ENCODE measurements at places on chromosomes 13 and 19.

- DNase-seq = no peak
Measured at GRCh38 chr19:8306235-8307054, 1.7 kb downstream of the CD320 start.

DNA sequence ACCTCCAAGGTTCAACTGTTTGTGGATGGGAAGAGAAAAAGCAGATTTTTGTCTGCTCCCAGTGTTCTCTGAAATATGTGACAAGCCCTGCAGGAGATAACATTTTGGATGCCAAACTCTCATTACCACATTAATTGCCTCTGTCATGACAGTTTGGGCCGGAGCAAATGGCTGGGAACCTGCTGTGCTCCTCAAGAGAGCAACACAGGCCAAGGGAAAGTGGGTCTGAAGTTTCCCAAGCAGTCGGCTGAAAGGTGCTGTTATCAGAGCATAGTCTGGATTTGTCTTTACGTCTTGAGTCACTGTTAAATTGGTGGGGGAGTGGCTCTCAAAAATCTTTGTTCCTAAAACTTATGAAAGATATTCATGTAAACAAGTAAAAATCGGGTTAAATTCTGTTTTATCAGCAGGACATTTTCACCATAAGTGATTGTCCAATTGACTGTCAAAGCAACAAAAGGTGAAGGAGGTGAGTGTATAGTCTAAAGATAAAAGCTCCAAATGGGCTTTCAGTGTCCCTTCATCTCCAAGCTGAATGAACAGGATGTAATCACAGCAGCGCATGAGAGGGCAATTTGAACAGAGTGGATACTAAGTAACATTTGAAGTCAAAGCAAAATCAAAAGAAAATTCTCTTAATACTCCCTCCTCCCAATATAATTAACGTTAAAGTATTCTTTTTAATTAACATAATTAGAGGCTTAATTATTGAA, 844.8 kb downstream of the PCDH17 start:
- peak; percentile 23 for DNase-seq

DNA sequence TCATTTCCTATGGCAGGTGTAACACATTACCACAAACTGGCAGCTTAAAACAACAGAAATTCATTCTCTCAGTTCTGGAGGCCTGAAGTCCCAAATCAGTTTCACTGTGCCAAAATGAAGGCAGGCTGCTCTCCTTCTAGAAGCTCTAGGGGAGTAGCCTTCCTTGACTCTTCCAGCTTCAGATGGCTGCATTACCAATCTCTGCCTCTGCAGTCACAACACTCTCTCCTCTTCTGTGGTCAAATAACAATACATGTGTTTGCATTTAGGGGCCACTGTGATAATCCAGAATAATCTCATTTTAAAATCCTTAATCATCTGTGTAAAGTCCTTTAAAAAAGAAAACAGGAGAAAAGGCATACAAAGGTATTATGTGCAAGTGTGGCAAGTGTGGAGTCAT, 7.8 kb downstream of the DIAPH3 start:
- DNase-seq = no peak

DNA sequence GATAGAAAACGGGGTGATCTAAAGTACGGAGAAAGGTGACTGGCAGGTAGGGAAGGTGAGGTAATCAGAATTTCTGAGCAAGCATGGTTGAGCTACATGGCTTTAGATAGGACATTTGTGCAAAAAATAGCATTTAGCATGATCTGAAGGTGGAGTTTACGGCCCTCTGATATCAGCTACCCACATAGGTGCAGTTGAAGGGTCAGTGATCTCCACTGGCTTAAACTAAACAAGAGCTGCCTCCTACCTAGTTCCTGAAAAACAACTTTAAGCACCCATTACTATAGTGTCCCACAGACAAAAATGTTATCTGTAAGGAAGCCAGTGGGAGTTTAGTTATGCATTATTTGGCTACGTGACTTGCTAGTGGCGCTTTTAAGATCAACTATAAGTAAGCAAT, 1.2 kb upstream of the CASP14 start:
- DNase-seq = no peak

DNA sequence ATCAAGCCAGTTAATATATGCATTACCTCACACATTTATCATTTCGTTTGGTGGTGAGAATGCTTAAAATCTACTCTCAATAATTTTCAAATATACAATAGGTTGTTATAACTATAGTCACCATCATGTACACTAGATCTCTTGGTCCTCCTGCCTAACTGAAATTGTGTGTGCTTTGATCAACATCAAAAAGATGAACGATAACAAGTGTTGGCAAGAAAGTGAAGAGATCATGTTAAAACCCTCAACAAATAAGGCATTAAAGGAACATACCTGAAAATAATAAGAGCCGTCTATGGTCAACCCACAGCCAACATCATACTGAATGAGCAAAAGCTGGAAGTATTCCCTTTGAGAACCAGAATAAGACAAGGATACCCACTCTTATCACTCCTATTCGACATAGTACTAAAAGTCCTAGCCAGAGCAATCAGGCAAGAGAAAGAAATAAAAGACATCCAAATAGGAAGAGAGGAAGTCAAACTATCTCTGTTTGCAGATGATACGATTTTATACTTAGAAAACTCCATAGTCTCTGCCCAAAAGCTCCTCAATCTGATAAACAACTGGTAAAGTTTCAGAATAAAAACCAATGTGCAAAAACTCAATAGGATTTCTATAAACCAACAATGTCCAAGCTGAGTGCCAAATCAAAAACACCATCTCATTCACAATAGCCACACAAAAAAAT, 27.9 kb upstream of the OR10H1 start:
- no peak for DNase-seq

GRCh38 chr13:37212826-37213225, 107.4 kb upstream of the CSNK1A1L start:
- no peak for DNase-seq

- DNase-seq = no peak
Measured at GRCh38 chr19:31013384-31014020, 335.7 kb downstream of the TSHZ3 start.

- DNase-seq = no peak
Measured at GRCh38 chr19:38318660-38319059, 985 bp upstream of the KCNK6 start.

- DNase-seq = no peak
Measured at GRCh38 chr13:106010836-106011235, 524.6 kb downstream of the EFNB2 start.

DNA sequence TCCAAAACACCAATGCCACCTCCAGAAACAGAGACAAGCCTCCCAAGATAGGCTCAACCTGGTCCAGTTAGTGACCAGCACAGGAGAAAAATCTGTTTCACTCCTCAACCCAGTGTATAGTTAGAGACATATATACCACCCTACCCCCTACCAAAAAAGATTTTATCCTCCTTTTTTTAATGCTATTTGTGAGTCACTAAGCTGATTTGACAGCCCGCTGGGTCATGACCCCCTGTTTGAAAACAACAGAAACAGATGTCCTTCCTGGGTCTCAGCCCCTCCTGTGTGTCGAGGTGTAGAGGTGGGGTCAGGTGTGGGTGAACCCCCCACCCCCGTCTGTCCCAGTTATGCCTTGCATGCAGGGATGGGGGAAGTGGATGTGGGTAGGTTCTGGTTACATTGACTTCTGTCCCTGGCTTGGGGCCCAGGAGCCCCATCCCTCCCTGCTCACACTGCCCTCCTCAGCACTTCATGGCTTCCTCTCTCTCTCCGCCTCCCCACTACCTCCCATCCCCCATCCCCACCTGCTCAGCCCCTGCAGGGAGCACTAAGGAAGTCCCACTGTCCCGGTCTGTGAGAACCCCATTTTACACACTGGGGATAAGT, 14.0 kb upstream of the TOMM40 start:
- DNase-seq = no peak

DNA sequence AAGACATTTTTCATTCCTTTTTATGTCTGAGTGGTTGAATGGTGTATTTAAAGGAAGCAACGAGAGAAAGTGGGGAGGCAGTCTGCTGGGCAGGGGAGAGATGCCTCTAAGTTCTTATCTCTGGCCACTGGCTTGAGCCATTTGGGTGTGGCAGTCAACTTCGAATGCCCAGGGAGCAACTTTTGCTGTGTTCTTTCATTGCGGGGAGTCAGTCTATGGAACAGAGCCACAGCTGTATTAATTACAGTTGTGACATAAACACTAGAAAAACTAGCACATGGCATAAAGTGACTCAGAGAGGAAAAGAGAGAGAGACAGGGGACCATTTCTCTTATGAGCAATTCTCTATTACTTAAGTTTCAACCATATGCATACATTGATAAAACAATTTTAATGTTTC, 40.4 kb upstream of the PDCD5 start:
- no peak for DNase-seq

DNA sequence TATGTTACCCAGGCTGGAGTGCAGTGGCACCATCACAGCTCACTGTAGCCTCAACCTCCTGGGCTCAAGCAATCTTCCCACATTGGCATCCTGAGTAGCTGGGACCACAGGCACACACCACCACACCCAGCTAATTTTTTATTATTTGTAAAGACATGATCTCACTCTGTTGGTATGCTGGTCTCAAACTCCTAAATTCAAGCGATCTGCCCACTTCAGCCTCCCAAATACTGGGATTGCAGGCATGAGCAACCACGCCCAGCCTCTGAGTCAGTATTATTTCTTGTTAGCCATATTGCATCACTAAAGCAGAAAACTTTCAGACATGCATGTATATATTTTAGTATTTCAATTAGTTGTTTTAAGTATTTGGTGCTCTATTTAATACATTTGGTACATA, 376.4 kb downstream of the GPC6 start:
- no peak for DNase-seq

DNA sequence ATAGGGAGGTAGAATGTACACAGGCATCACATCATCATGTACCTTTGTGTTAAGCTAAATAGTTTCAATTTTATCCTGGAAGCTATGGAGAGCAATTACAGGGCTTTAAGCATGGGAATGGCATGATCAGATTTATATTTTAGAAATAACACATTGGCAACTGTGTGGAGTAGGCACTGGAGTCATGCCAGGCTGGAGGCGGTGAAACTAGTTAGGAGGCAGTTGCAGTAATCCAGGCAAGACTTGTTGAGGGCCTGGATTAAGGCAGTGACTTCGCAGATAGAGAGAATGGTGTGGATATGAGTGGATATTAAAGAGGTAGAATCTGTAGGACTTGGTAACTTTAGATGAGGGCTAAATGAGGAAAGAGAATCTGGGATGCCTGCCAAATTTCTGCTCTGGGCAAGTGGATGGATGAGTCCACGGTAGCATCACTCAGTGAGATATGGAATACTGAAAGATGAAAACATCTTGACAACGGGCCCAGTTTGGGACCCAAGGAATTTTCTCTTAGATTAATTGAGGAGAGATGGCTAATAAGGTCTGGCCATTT, 506.2 kb downstream of the FGF9 start:
- DNase-seq = peak; percentile 53

DNA sequence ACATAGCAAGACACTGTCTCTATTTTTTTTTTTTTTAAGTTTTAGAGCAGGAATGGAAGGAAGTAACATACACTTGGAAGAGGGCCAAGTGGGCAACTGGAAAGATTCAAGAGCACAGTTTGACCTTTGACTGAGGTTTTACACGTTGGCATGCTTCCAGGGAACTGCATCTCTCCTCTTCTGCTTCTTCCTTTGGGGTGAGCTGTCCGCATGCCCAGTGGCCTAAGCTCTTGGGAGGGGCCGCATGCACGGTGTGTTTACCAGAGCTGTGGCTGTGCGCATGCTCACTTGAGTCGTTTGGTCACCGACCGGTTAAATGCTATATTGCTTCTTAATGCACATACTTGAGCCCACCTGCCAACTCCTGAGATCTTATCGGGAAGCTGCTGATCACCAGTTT, 727.7 kb downstream of the UQCRFS1 start:
- no peak for DNase-seq

DNA sequence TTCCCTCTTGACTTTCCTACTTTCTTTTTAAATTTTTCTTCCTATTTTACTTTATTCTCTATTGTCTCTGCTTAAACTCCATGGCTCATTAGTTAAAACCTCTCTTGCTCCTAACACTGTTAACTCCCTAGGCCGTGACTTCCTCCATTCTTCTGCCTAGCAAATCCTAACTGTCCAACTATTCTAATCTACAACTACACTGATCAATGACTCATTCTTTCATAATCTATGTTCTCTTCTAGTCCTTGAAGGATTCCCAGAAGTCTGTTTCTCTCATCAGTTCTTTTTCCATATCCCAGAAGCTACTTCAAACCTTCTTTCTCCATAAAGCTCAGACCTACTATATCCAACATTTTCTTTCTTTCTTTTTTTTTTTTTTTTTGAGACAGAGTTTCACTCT, 66.9 kb downstream of the MICU2 start:
- no peak for DNase-seq

- DNase-seq = no peak
Measured at GRCh38 chr13:101988140-101988539, 413.7 kb downstream of the FGF14 start.

DNA sequence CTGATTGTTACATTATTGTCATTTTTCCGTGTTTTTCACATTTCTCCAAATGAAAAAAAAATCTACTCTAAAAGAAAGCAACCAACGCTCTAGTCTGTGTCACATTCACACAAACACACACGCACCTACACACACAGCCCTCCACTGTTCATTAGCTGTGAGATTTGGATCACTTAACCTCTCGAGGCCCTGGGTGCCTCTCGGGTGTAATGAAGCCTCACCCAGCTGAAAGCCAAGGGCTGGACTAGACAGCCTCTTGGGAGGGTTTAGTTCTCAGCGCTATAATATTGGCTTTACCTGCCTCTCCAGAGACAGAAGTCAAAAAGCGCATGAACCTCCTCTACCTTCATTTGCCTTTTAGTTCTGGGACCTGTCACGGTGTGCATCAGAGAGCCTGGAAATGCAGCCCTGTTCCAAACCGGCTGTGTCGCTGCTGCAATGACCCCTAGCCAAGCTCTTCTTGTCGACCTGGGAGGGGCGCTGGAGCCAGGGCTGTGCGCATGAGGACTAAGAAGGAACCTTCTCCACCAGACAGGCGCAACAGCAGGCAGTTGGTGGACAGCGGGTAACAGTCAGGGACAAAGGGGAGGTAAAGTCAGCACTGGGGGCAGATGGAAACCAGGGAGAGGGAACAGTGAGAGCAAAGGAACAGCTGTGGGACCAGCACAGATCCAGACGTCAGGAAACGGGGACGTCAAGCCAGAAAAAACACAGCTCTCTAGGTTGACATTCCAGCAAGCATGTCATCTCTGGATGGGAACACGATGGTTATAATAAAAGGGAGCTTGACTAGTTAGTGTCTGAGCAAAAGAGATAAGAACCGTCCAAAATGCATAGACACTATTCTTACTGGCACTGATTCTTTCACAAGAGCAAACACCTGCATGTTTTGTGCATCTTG, 375.9 kb downstream of the EFNB2 start:
- DNase-seq = no peak

Measured in NCI-H345 (cell line).